ENCODE measurements at places on chromosomes 2 and 18.

GRCh38 chr2:238119756-238120462, 18.6 kb upstream of the KLHL30 start:
- no peak for DNase-seq

GRCh38 chr2:64789466-64790320, 136.0 kb upstream of the SERTAD2 start:
- DNase-seq = no peak

DNA sequence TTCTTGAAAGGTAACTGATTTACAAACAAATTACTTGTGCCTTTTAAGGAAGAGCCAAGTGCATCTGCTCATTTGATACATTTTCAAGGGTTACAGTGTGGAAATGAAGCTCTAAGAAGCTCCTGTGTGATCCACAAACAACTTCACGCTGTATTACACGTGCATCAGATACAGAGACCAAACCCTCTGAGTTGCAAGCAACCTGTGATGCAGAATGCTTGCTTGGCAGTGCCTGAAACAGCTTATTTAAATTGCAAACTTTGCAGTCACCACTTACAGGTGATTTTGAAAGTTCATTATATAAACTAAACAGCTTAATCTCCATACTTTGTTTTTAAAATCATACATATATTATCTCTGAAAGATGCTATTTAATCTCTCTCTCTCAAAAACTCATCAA, 50.1 kb downstream of the ZEB2 start:
- no peak for DNase-seq

GRCh38 chr2:141341444-141341843, 789.4 kb downstream of the LRP1B start:
- no peak for DNase-seq

DNA sequence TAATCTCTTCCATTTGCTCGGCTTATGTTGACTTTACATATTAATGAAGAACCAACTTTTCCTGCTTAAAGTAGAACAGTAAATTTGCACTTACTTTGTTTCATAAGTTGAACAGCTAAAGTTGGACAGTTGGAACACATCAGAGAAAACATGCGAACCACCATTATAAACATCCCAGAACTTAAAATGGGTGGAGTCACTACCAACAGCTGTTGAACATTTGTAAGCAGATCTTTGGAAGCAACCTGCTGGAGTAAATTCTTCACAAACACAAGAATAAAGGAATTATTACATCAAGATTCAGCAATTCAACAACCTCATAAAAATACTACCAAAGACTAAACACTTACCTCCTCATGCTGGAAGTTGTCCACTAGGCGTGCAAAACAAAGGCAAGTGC, 96.4 kb upstream of the DNER start:
- DNase-seq = no peak

DNA sequence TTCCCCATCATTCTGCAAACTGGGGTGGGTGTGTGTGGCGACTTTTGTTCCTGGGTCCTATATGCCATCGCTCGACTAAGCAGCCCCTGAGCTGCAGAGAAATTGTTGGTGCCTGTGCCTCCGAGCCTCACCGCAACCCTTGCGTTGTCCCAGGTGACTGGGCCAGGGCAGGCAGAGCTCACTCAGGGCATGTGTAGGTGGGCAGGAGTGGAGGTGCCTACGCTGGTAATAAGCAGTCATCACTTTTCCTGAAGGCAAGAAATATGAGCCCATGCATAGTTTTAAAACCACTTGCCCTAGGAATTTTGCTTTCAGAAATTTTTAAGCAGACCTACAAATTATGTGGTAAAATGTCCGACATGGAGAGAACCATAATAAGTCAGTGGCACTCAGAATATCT, 197.8 kb downstream of the SMAD7 start:
- no peak for DNase-seq
